ENCODE measurements at places on chromosomes 16 and 17.

DNA sequence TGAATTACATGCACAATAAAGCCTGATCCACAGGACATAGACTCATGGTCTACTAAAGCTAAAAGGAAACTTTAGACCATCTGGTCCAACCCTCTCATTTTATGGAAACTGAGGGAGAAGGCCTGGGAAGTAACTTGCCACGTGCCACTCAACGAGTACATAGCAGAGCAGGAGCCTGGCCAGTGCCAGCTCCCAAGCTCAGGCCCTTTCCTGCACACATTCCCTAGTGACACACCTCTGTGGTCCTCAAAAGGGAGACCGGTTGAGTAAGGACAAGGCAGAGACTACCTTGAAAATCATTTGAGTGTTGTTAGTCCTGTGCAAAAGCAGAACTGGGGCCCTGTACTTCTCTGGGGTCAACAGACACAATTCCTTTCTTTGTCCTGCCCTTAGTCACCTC, 2.8 kb downstream of the CCL4L2 start:
- DNase-seq, result no peak

DNA sequence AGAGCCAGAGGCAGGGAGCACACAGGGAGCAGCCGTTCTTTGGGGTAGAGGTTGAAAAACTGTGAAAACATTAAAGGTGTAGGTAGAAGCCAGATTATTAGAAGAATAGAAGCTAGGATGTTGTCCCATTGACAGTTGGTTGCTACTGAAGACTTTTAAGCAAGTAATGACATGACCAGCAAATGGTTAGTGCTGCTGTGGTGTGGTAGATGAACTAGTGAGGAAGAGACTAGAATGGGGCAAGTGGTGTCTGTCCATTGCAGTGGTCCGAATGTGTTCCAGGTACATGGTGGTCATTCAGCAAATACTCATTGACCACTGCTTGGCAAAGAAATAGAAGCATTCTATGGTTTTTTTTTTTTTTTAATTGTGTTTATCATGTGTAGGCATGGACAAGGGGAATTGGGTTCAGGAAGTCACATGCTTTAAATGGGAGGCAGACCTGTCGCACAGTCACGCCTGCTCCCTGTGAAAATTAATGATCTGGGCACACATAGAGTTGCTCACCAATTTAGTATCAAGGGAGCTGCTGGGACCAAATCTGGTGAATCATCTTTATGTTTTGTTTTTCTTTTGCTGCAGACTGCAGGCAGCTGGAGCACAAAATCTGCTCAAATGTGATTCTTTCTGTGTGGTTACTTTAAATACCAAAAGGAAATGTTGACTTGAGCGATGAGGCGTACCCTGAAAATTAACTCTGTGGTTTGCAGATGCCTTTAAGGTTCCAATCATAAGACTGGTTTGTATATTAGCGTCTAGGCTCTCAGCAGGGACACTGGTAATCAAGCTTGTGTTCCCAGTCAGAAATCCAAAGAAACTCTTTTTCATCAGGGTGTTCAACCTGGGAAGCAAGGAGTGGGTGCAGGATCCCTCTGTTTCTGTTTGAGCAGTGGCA, 30.7 kb downstream of the YPEL2 start:
- DNase-seq, result peak; percentile 19

DNA sequence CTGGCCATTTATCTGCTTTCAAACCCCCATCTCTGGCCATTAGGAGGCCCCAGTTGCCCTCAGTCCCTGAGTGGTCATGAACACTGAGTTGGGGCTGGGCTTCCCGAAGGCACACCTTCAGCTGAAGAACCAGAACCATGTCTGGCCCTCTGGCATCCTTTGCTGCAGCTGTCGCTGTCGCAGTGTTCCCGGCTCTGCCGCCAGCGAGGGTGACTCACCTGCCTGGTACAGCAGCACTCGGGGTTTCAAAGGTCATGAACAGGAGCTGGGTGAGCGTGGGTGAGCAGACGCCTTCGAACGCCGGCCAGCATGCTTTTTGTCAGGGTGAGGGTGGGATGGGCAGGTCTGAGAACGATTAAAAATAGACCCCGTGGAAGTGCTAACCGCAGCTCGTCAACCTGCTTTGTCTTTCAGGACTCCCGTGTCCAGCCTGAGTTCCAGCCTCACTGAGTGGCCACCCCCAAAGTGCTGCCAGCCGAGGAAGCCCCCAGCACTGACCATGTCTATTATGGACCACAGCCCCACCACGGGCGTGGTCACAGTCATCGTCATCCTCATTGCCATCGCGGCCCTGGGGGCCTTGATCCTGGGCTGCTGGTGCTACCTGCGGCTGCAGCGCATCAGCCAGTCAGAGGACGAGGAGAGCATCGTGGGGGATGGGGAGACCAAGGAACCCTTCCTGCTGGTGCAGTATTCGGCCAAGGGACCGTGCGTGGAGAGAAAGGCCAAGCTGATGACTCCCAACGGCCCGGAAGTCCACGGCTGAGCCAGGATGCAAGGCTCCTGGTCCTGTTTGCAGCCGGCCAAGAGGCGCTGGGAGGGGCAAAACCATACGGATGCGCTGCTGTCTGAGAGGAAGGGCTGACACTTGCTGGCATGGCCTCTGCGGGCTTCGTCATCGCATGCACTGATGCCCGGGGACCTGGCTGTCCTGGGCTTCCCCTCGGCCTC, 7.6 kb downstream of the SNN start:
- DNase-seq, result no peak

GRCh38 chr17:35542990-35543389, 5.5 kb upstream of the SLFN12L start:
- no peak for DNase-seq

DNA sequence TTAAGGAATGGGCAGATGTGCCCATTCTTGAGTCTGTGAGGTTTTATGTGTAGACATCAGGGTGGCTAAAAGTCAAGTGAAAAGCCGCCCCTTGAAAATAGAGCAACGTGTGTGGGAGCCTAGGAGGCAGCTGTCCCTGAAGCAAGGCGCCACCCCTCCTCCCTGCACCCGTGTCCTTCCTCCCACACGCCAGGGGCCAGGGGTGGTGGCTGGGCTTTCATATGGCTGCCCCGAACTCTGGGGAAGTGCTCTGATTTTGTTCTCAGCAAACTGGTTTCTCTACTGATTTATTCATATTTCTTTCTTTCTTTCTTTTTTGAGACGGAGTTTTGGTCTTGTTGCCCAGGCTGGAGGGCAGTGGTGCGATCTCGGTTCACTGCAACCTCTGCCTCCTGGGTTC, 4.7 kb downstream of the ZNF750 start:
- DNase-seq, result no peak

GRCh38 chr17:1726626-1727257, 2.2 kb downstream of the WDR81 start:
- DNase-seq, result no peak

DNA sequence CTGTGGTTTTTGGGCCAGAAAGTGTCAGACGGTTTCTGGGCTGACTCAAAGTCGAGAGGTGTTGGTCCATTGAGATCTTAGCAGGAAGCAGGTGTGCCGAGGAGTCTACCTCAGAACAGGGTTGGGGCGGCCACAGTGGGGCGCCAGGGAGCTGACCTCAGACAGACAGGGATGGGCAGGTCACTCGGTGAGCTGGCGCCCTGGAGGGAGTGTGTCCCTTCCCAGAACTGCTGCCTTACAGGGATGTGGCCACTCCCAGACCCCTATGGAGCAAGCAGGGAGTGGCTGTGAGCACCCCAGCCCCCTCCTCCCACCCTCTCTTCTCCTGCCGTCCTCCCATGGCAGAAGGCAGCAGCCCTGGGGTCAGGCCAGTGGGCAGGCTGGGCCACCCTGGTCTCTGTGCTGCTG, 14.0 kb upstream of the DPEP1 start:
- no peak for DNase-seq

DNA sequence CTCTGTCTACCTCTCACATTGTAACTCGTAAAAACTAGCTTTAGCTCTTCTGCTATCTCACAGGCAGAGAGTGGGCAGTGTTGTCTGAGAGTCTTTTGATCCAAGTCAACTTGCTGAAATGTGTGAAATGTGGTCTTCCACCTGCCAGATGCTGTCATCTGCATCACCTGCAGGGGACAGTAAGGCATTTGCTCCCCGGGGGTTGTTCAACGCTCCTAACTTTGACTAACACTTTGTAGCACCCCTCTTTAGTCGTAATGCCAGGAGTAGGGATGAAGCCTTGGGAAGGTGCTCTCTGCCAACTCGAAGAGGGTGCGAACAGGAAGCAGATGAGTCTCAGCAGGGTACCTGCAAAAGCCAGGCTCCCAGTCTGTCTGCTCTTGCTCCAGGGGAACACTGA, 36.1 kb downstream of the SNX11 start:
- DNase-seq, result no peak
